ENCODE measurements at places on chromosomes 11 and 22. TPM values are rescaled to one million over a fixed set of nuclear protein-coding genes. Genes with fewer than 3 reads are reported as not detected.

GRCh38 chr11:47857485-47857884 is 9.3 kb upstream of the NUP160 start:
- DNase-seq: no peak

DNA sequence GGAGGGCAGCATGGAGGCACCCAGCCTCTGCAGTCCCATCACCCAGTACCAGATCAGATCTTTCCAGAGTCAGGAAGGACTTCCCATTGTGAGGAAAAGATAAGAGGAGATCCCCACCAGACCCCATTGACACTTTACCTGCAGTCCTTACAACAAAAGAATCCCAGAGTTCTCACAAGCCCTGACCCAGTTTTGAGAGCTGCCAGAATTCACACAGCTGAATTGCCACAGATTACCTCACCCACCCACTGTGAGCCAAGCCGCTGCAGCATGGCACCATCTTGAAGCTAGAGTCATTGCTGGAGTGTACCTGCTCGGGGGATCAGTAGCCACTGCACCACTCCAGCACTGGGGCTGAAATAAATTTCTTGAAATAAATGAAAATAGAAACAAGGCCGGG is 91.8 kb upstream of the UBASH3B start:
- DNase-seq: no peak

- DNase-seq: no peak
Measured at GRCh38 chr11:2409126-2409525, 8.6 kb downstream of the TSSC4 start.

The CNGA4 gene
- not detected for total RNA-seq

GRCh38 chr11:133715602-133716001 is 129.7 kb downstream of the SPATA19 start:
- DNase-seq: no peak

GRCh38 chr11:19576054-19576453 is 136.6 kb upstream of the NAV2 start:
- DNase-seq: no peak

DNA sequence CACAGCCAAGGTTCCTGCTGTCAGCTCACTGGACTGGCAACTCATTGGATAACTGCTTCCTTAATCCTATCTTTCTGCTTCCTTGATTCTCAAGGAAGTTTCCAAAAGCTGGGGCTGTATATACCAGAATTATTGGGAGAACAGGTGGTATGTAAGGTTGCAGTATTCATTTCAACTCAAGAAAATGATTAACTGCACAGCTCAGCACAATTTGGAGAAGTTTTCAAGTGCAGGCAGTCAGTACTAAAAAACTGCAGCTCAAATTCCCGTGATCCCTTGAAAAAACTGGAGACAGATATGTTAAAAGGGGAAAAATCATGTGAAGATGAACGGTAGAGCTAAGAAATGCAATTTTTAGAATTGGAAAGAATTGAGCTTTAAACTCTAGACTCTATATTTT is 44.4 kb downstream of the GRM5 start:
- DNase-seq: no peak

The KCNK4 gene
- not detected for total RNA-seq
